NB4 (cell line): ENCODE measurements at places on chromosomes 1 and 21.

DNA sequence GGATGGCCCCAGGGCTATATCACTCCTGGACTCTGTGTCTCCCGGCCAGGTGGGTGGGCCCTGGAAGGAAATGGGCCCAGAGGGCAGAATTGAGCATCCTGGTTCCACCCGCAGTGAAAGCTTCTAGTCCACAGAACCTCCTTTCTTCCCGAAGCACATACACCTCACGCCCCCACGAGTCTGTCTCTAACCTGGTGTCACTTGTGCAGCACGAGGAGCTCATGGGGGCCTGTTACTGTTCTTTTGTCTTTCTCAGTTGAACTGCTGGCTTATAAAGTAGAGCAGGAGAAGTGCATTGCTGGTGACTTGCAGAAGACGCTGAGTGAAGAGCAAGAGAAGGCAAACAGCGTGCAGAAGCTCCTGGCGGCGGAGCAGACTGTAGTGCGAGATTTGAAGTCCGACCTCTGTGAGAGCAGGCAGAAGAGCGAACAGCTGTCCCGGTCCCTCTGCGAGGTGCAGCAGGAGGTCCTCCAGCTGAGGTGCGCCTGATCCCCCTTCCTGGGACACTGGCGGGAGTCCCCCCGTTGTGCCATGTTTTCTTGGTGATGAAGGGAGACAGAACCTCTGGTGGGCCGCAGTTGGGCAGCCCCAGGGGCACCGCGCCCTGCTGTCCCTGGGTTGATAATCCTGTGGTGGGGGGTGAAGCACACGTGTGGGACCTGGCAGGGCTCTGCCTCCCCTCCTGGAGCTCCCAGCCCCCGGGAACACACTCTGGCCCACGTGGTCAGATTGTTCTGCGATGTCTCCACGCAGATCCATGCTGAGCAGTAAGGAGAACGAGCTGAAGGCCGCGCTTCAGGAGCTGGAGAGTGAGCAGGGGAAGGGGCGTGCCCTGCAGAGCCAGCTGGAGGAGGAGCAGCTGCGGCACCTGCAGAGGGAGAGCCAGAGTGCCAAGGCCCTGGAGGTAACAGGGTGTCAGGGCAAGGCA lies 28.7 kb upstream of the DIP2A start:
- no peak for DNase-seq

- DNase-seq = peak; percentile 48
Observed at GRCh38 chr21:38619992-38620479, 121.8 kb upstream of the ERG start.

- no peak for DNase-seq
Observed at GRCh38 chr1:173098117-173098516, 47.4 kb upstream of the TNFSF18 start.

- DNase-seq = no peak
Observed at GRCh38 chr1:212500983-212501382, 68.3 kb downstream of the NENF start.

GRCh38 chr1:110375490-110375889 lies 15.3 kb downstream of the SLC16A4 start:
- no peak for DNase-seq

DNA sequence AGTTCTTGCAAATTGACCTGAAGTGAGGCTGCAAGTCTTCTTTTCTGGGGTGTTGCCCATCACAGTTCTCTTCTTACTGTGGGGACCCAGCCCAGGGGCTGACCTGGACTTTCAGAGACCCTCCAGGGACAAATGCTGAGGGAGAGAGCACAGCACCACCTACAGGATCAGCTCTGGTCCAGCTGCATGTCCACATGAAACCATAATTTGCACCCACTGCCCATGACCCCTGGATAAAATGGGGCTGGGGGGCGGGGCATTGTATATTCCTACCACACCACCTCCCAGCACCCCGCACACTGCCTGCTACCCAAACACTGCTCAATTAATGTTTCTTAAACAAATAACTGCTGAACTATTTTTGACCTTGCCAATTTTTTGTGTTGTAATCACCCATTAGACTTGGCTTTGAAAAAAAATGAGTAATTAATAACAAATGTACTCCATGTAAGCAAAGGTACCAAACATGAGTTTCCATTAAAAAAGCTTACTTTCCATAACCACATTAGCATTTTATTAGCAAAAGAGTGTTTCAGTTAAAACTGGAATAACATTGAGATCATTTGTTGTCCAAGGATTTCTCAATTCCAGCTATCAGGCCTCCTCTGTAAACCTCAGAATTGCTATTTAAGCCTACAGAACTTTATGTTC lies 168.0 kb upstream of the RAB4A start:
- peak; percentile 29 for DNase-seq

- peak; percentile 96 for DNase-seq
Observed at GRCh38 chr1:224623743-224624333, 7.7 kb downstream of the CNIH3 start.

GRCh38 chr21:17495680-17496079 lies 17.2 kb upstream of the CXADR start:
- no peak for DNase-seq

DNA sequence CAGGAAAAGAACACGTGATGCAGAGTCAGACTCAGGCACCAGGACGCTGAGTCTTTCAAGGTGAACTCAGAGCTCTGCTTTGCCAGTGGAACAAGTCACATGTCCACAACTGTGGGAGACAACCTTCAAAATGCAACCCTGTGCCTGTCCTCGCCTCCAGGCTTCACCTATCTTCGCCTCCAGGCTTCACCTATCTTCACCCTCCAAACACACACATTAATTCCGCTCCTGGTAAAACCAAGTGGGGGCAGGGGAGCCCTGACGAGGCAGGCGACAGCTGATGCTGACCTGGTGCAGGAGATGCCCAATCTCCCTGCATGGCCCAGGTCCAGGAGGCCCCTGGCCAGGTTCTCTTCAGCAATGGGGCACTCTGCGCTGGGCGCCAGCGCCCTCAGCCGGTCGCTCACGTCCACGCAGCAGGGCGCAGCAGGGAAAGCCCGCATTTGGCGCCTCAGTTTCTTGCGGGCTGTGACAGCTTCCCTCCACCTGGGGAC lies 28.0 kb upstream of the LSS start:
- no peak for DNase-seq

DNA sequence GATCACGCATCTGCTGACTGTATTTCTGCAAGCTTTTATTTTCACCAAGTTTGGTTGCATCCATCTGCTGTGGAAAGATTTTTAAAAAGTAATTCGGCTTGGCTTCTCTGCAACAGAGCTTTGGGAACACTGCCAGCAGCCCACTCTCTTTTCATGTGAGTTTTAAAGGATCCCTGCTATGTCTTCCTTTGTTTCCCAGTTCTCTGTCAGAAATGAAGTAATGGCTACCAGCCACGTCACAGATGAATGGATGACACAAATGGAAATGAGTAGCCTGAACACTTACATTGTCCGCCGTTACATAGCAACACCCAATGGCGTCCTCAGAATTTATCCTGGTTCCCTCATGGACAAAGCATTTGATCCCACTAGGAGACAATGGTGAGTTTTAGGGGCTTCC lies 80.6 kb upstream of the RAVER2 start:
- DNase-seq = no peak

DNA sequence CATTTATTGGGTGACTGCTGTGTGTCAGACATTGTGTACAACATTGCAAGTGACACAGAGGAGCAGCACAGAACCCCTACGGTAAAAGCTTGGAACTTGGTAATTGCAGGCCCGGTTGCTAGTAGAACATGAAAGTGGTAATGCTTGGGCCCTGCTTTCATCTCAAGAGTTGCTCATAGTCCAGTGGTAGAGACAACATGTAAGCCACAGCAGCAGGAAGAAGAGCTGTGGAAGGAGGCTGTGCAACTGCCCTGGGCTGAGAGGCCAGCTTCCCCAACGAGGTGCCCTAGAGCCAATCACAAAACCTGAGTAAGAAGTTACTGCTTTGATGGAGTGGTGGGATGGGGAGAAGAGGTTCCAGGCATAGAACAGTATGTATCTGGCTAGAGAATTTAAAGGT lies 18.4 kb downstream of the CNIH4 start:
- DNase-seq = peak; percentile 19

- DNase-seq = no peak
Observed at GRCh38 chr21:25420831-25421230, 186.4 kb downstream of the MRPL39 start.

- no peak for DNase-seq
Observed at GRCh38 chr1:203632941-203633340, 6.3 kb downstream of the ATP2B4 start.

GRCh38 chr1:180268556-180269075 lies 38.6 kb downstream of the LHX4 start:
- DNase-seq = no peak

GRCh38 chr1:24203404-24203803 lies 16.3 kb upstream of the IFNLR1 start:
- no peak for DNase-seq
